RWPE1 (cell line): ENCODE measurements at places on chromosomes 3 and 15.
A peak's percentile ranks its signal among the peaks of the same experiment; 100 is the strongest.

DNA sequence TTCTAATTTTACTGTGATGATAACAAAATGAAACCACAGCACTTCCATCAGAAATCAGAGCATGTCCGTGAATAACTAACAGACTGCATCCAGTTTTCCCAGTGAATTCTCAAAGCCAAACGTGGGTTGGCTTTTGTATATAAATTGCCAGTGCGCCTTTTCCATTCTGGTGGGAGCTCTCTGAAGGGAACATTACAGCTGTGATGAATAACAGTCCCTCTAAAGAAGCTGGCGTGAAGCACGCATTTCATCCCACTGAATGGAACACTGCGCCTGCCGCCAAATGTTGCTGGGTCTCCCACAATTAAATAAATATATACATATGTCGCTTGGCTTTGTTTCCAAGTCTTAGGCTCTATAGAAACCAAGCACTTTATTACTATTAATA lies 113.0 kb upstream of the PFN2 start:
- DNase-seq: no peak

- no peak for DNase-seq
These were observed 3.2 kb downstream of the ZIC1 start for GRCh38 chr3:147412261-147412916.

- no peak for DNase-seq
These were observed 102.7 kb downstream of the ASB7 start for GRCh38 chr15:100705065-100705464.

DNA sequence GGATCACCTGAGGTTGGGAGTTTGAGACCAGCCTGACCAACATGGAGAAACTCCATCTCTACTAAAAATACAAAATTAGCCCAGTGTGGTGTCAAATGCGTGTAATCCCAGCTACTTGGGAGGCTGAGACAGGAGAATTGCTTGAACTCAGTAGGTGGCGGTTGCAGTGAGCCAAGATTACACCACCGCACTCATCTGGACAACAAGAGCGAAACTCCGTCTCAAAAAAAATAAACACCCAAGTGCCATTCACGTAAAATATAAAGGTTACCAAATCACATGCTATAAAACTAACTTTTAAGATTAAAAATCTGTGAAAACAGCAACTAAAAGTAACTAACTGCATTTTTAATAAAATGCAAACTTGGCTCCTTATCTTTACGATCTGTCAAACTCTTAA lies 8.9 kb downstream of the TRIM59 start:
- DNase-seq: no peak

DNA sequence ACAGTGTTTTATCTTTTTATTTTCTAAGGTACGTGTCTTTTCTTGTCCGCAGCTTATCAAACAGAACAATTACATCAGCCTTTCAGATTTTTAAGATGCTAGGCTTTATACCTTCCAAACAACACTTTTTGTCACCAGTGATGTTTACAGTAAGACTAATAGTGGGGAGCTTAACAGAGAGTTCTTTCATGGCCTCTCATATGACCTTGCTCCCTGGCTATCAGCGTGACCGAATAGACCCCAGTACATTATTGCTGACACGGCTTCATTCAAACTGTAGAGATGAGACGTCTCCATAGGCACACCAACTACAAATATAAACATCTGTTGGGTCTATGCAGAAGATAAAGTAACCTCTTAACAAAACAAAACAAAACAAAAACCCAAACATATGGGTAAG lies 477.6 kb upstream of the KCNMB2 start:
- DNase-seq: no peak

DNA sequence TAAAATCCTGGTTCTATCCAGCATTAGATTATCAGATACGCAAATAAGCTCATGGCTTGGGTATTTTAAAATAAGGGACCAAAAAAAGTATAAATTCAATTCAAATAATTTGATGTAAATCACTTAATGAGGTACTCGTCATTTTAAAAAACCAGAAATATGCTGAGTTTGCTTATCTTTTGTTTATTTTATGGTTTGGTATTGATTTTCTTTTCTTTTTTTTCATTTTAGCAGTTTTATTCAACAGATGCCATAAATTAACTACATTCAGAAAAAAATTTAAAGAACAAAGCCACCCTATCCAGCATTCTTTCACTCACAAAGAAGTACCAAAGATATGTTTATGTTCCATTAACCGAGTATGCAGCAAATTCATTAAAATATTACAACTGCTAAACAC lies 22.6 kb downstream of the DENND4A start:
- no peak for DNase-seq

DNA sequence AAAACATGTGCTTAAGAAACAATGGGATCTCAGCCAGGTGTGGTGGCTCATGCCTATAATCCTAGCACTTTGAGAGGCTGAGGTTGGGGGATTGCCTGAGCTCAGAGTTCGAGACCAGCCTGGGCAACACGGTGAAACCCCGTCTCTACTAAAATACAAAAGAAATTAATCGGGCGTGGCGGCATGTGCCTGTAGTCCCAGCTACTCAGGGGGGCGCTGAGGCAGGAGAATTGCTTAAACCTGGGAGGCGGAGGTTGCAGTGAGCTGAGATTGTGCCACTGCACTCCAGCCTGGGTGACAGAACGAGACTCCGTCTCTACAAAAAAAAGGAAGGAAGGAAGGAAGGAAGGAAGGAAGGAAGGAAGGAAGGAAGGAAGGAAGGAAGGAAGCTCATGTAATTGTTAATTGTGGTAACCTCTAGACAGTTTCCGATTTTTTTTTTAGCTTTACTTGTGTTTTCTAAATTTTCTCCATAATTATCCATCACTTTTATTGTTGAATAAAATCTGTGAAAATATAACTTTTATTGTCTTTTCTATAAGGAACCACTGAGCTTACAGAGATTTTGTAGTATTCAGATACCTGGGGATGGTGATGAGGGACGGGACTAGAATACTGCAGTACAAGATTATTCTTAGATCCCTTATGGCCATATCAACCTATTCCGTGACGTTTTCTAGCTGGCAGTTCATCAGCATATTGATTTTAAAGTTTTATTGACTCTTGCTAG lies 506.9 kb downstream of the NR2F2 start:
- DNase-seq: no peak

- DNase-seq: no peak
These were observed 3.7 kb downstream of the NR2F2 start for GRCh38 chr15:96334017-96334704.

DNA sequence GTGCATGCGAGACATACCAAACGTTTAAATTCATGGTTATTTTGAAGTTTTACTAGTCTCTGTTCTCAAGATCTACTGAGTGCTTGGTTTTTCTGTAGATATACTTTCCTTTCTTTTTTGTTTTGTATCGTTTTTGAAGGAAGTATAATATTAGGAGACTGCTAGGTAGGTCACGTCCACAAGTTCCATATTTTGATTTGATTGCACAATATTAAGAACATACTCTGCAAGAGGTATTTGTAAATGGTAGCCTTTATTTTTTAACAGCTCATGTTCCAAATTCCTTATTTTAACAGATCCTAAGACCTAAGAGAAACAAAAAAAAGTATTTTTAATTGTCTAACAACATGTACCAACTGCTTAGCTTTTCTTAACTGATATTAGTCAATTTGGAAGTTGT lies 156.7 kb downstream of the SERPINI1 start:
- no peak for DNase-seq

GRCh38 chr3:126969586-126969985 lies 13.3 kb upstream of the PLXNA1 start:
- DNase-seq: no peak

- peak; percentile 36 for DNase-seq
These were observed 270.9 kb upstream of the CCDC54 start for GRCh38 chr3:107106316-107106715.

GRCh38 chr3:102619361-102619760 lies 184.5 kb downstream of the ZPLD1 start:
- no peak for DNase-seq

- DNase-seq: no peak
These were observed 11.5 kb downstream of the ALS2CL start for GRCh38 chr3:46681856-46682540.

- DNase-seq: no peak
These were observed 2.6 kb downstream of the TMCC1 start for GRCh38 chr3:129890891-129891290.

DNA sequence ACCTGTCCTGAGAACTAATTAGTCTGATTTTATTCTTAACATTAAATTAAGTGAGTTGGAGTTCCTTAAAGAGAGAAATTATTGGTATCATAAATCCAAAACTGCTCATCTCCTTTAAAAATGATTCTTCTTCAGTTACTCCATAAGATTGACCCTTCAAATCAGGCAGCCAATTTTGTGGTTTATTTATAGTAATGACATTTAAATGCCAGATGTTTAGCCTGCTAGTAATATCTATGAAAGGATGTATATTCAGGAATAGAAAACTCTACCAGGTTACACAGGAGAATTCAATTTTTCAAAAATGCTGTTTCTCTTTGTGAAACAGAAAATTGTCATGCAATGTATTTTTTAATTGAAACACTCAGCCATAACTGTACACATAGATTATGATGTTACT lies 457.8 kb upstream of the ROBO2 start:
- DNase-seq: no peak

DNA sequence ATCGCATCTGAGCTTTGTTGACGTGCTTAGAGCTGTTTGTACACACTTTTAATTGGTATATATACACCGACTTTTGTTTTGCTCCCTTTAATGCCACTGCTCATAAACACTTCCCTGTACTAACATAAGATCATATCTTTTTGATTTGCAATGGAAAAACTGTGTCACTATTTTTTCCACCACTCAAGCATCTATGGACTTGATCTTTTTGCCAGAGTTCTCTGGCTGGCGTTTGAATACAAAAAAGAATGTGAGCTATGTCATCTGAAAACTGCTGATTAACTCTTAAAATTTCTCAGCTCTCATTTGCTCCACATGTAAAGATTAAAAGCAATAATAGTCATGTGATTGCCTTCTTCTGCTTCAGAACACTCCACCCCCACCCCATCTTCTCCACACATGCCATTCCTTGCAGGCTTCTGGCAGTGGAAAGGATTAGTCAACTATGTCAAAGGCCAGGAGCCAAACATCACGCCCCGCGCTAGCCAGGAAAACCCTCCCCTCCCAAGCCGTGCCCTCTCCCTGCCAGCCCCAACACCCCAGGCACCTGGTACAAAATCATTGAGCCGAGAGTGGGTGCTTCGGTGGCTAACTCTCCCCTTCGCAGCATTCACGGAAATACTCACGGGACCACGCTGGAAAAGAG lies 123.4 kb upstream of the MEF2A start:
- DNase-seq: peak; percentile 91

- DNase-seq: no peak
These were observed 36.0 kb upstream of the SLC6A1 start for GRCh38 chr3:10956531-10956930.

GRCh38 chr3:76938962-76939361 lies 100.9 kb upstream of the ROBO2 start:
- DNase-seq: no peak

DNA sequence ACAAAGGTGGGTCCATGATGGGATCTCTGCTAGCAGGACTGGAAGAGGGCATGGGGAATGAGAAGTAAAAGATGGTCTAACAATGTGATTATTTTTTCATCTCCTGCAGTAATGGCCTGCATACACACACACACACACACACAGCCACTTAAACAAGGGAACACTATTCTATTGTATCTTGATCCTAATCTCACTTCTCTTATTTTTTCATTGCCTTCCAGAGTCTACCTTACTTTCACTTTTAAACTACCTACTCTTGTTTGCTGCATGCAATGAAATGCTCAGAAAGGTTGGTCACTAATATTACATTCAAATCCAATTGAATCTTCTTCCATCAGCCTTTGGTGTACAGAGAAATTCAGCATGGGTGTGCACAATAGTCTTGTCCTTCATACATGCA lies 853.8 kb downstream of the IGSF11 start:
- DNase-seq: no peak

GRCh38 chr3:41424543-41425300 lies 225.4 kb downstream of the CTNNB1 start:
- no peak for DNase-seq
